ENCODE measurements at places on chromosomes 5 and 9.

GRCh38 chr5:109859537-109859936, 169.8 kb downstream of the MAN2A1 start:
- no peak for DNase-seq

DNA sequence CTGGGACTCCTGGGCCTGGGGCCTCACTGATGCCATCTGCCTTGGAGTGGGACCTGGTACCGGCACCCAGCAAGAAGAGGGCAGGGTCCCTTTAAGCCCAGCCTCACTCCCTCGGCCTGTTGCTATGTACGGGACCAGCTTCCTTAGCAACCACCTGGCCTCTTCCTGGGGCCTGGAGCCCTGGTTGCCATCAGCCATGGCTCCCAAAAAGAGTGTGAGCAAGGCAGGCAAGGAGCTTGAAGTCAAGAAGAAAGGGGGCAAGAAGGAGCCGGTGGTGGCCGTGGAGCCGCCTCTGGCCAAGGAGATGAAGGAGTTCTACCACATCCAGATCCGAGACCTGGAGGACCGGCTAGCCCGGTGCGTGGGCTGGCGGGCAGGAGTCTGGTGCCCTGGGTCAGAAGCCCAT, at the start of gene CFAP157:
TSS of gene CFAP157 (plus strand) at position 153 of the 406 bp plus-strand sequence. CDS start at position 197, 44 bp downstream.
- no peak for DNase-seq

- DNase-seq = no peak
Measured at GRCh38 chr9:131323629-131324028, 34.1 kb downstream of the PLPP7 start.

- no peak for DNase-seq
Measured at GRCh38 chr9:108933231-108933717, 650 bp downstream of the ELP1 start.

- no peak for DNase-seq
Measured at GRCh38 chr5:155460501-155460931, 447.0 kb downstream of the KIF4B start.

- DNase-seq = no peak
Measured at GRCh38 chr5:179312557-179313235, 32.6 kb downstream of the ADAMTS2 start.

DNA sequence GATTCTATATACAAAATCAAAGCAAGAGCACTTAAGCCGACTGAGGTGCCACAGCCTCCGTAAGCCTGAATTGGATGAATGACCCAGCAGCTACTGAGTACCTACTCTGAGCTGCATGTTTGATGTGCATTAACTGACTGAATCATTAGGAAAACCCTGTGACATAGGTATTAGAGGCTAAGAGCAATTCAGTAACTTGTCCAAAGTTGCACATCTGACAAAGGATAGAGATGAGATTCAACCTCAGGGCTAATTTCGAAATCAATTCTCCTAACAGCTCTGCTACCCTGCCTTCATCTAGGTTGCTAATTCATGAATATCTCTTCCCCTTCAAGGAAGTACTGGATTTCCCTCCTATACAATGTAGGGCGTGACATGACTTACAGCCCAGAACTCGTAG, 89.1 kb upstream of the GLIS3 start:
- no peak for DNase-seq

DNA sequence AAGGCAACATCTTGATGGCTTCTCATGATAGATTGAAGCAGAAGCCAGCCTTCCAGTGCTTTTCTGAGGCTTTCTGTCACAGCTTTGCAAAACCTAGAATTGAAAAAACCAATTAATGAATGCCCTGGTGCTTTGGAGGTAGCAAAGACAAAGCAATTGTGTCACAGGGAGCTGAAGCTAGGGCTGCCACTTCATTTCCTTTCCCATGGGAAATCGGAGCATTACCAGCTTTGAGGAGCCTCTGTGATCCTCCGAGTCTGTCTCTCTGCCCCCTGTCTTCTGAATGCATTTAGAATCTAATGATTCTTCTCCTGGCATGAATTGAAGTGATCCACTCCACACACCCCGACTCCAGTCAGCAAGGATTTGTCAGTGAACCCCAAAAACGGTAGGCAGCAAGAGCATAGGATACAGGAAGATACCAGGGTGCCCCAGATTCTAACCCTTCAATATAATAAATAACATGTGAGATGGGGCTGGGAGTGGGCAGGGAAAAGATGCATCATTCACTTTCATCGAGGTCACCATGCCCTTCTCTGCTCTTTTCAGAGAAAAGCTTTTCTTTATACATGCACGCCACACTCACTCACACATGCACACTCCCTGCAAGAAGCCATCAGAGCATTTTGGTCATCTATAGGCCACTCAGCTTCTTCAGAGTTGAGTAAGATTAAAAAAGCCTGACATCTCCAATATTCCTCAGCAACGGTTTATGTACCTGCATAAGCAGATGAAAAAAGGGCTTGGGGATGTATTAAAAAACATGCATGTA, 247.7 kb upstream of the ZNF462 start:
- no peak for DNase-seq

- no peak for DNase-seq
Measured at GRCh38 chr5:103617913-103618312, 55.3 kb upstream of the NUDT12 start.

- no peak for DNase-seq
Measured at GRCh38 chr5:132184588-132184987, 43.1 kb downstream of the P4HA2 start.

DNA sequence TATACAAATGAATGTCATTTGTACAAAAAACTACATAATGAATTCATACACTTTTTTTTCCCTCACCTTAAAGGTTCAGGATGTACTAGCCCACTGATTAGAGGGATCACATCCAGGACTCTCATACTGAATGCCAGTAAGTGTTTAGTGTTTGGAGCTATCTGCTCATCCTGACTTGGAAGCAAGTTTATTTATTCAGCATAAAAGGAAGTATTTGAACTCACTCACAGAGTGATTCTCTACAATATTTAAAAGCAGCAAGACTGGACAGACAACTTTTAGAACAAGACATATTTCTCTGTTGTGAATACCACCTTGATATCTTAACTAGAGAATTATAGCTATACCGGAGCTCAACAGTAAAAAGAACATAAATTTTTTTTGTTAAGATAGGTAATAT, 14.8 kb upstream of the IQGAP2 start:
- DNase-seq = no peak

DNA sequence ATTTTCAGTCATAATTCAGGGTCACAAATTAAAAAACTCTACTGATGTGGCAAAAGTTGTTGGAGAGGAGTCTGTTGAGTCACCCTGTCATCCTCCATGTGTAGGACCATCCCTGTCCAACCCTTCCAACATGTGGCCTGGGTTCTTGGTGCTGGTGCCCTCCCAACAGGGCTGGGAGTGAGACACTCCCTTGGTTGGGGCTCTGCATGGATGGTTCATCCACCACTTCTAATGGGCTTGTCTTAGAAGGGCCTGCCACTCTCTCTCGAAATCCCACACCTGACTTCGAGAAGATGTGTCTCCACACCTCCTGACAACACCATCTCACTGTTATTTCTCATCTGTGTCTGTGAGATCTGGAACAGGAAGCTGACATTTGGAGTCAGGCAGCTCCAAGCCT, 312.2 kb upstream of the IRX4 start:
- DNase-seq = no peak

DNA sequence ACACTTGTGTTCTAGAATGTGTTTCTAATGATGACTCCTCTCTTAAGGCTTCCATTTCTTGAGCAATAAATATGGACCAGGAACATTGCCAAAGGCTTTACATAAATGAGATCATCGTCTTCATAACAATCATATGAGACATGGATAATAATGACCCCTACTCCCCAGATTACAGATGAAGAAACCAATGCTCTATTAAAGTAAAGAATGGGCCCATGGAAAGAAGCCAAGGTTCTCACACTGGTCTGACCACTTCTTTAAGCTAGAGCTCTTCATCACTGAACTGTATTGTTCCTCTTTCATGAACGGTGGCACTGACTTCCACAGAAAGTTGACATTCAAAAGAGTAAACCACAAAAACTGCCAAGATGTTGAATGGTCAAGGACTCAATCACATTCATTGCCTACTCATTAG, 65.3 kb downstream of the MARCHF3 start:
- no peak for DNase-seq

- peak; percentile 57 for DNase-seq
Measured at GRCh38 chr5:135239453-135240282, 159.4 kb downstream of the MACROH2A1 start.

GRCh38 chr5:90174236-90174635, 235.3 kb downstream of the CETN3 start:
- DNase-seq = no peak

DNA sequence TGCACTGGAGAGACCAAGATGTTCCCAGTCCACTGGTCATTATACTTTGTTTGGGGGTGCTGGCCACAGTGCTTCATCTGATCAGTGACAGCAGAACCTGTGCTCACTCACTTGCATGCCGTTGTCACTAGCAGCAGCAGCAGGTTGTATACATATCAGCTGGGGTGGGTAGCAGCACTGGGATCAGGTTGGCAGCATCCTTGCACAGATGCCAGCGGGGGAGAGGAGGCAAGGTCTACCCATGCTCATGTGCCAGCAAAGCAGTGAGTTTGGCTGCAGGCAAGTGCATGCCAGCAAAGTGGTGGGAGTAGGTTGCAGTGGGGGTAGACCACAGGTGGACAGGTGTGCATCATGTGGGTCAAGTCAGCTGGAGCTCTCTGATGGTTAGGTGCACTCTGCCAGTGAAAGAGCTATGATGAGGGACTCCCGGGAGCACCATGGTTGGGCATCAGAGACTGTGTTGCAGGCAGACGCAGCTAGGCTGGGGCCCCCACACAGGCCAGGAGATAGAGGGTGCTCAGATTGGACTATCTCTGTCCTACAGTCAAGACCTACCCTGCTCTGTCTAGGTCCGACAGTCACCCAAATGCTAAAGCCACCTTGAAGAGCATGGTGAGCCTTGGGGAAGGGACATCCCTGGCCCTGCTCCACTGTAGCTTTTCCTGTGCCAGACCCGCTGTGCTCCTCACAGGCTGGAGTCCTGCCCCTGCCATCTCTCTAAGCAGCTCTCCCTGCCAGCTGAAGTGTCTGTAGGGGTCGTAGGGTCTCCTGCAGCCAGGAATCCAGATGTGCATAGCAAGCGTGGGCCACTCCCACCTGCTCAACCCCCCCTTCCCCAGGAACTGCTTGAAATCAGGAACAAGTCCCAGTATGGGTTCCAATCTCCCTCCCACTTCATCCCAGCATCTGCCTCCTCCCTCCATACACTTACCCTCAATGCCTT, 119.8 kb downstream of the RNF180 start:
- no peak for DNase-seq

DNA sequence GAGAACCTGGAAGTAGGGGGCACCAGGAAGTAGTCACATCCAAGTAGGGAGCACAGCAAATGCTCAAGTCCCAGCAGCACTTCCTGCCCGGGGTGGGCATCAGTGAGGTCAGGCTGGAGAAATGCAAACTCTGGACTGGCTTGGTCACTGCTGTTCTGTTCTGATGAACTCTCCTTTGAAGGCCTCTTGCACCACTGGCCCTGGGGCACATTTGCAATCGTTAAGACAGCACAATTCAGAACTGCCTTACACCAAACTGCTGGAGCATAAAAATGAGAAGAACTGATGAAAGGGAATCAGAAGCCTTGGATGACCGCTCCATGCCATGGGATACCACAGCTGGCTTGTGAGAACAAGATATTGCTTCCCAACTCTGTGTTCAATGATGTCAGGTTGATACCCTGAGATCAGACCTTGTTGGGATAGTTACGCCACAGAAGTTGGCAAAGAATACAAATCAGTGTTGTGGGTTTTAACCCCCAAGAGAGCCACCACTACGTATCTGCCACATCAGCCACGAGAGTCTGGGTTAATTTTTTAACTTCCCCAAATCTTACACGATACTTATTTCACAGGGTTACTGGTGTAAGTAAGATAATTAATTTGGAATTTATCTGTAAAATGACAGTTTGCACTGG, 42.3 kb upstream of the ZSWIM6 start:
- no peak for DNase-seq
